ENCODE measurements at places on chromosomes 6 and 20. TPM values are rescaled to one million over a fixed set of nuclear protein-coding genes. Genes with fewer than 3 reads are reported as not detected.

HLA-B gene
- 510 TPM for total RNA-seq

POFUT1 gene
- 40.9 TPM for total RNA-seq

SLC44A4 gene
- not detected for total RNA-seq

PGC gene
- not detected for total RNA-seq

DLL1 gene
- 0.36 TPM for total RNA-seq

NSFL1C gene
- total RNA-seq = 23.0 TPM

FAM209A gene
- total RNA-seq = not detected

SIM1 gene
- total RNA-seq = under 0.01 TPM

PRDM13 gene
- not detected for total RNA-seq

PERP gene
- total RNA-seq = 7.7 TPM

PANK2 gene
- 60.4 TPM for total RNA-seq

NOTCH4 gene
- total RNA-seq = 0.59 TPM

CHD6 gene
- 34.2 TPM for total RNA-seq

NRN1 gene
- total RNA-seq = 56.1 TPM

CCN5 gene
- 520 TPM for total RNA-seq

SEL1L2 gene
- total RNA-seq = not detected

CRISP2 gene
- total RNA-seq = not detected

SLC22A3 gene
- 18.9 TPM for total RNA-seq

CLPSL2 gene
- not detected for total RNA-seq

SSTR4 gene
- not detected for total RNA-seq

VSX1 gene
- total RNA-seq = not detected

GTF2H4 gene
- 8.8 TPM for total RNA-seq

Data from osteoblast (primary cell).